Chondrocyte (in vitro differentiated cells): ENCODE measurements at places on chromosomes 2 and 18.

GRCh38 chr18:75923169-75923568, 495.7 kb upstream of the SMIM21 start:
- no peak overlapping the region for H3K4me3 ChIP-seq
- H3K36me3 ChIP-seq = no peaks in the 10 kb centered on the region

DNA sequence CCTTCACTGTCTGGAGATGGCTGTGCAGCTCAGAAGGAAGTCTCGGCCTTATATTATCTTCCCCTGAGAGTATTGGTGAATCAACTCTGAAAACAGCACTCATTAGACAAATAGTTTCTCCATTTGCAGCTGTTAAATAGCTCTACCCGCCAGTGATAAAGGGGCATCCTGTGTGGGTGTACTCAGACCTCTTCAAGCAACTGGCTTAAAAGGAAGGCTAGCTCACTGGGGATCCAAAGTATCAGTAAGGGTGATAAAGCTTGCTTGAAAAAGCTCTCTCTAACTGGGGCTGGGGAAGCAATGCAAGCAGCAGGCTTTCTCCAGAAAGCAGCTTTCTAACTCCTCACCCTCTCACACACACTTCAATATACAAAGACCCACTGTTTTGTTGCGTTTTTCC, 64.9 kb upstream of the PSMD14 start:
- DNase-seq = no peak
- H3K27ac ChIP-seq = no peak overlapping the region
- no peak overlapping the region for H3K4me3 ChIP-seq
- H3K4me1 ChIP-seq = peaks cover 6% of the 10 kb centered on the region
- no peaks in the 10 kb centered on the region for H3K36me3 ChIP-seq

DNA sequence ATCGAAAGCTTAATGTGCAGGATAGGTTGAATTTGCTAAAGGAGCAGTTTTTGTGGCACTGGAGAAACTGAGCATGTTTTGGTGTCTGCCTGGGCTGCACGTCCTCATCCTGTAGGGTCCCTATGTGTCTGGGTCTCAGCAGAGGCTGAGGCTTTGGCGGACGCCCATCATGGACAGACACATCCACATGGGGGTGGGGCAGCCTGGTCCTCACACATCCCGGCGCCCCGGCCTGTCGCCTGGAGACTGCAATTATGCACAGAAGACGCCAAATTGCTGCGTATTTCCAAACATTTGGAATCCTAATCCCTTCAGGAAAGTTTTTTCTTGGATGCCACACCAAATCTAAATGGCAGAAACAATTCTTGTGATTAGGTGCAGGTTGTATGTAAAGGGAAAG, 128.2 kb upstream of the TWIST2 start:
- H3K4me3 ChIP-seq = no peak overlapping the region
- H3K36me3 ChIP-seq = no peaks in the 10 kb centered on the region
- no peak overlapping the region for H3K27ac ChIP-seq
- H3K27me3 ChIP-seq = peaks cover 13% of the 10 kb centered on the region

DNA sequence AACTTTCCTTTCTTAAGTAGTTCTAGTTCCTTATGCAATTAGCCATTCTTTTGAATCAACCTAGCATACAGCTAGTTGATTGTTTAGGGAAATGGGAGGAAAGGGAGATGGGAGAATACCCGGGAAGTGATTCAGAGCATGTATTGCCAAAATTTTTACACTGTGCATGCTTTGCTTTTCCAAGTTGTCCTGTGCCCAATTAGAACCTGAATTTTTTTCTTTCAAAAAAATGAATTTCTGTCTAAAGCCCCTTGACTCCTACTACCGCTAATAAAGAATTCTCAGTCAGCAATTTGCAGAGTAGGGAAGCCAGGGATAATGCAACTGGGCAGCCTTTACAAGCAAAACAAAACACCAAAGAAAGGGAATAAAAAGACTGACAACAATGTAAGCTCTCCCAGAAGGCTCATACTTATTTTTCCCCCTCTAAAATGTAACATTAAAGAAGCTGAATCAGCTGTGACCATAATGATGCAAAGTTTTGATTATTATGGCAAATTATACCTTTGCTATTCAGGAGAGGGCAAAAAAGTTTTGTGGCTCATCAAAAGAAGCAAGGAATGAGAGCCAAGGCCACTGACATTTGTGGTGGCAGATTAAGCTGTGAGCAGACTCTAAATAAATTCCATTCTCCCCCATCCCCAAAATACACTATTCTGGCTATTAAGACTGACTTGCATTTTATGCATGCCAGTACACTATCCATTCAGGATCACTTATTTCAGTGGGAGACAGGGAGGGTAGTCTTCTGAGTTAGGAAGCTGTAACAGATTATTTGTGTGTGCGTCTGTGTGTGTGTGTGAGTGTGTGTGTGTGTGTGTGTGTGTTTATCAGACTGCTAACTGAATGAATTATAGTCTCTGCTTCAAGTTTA, 174.3 kb downstream of the ERBB4 start:
- H3K27ac ChIP-seq = no peak overlapping the region
- DNase-seq = no peak
- H3K4me3 ChIP-seq = no peak overlapping the region
- peaks cover 10% of the 10 kb centered on the region for H3K4me1 ChIP-seq
- H3K36me3 ChIP-seq = no peaks in the 10 kb centered on the region

- H3K27ac ChIP-seq = peak overlapping the region; percentile 32
- DNase-seq = no peak
- peaks cover 7% of the 10 kb centered on the region for H3K4me1 ChIP-seq
- H3K27me3 ChIP-seq = no peaks in the 10 kb centered on the region
- no peak overlapping the region for H3K4me3 ChIP-seq
- no peaks in the 10 kb centered on the region for H3K36me3 ChIP-seq
These were observed 79.9 kb upstream of the FAM237A start for GRCh38 chr2:206562375-206562774.

DNA sequence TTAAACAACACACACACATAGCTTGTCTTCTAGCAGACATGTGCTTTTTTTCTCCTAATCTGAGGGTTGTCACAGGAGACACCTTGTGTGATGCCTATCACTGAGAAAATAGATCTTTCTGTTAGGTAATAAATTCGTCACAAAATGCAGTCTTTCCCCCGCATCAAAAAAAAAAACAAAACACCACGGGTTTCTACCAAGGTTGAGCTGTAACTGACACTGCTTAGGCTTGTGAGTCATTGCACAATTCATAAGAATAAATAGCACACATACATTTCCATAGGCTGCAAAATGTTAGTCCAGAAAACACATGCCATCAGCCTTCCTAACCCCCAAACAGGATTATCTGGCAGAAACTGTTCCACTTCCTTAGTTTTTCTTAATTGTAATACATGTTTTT, 6.5 kb downstream of the TMEM163 start:
- peaks cover 2% of the 10 kb centered on the region for H3K4me1 ChIP-seq
- no peak overlapping the region for H3K27ac ChIP-seq
- H3K36me3 ChIP-seq = peaks cover 2% of the 10 kb centered on the region
- DNase-seq = no peak
- H3K27me3 ChIP-seq = peaks cover 75% of the 10 kb centered on the region
- H3K4me3 ChIP-seq = no peak overlapping the region
